ENCODE measurements at places on chromosomes 2 and 18.

DNA sequence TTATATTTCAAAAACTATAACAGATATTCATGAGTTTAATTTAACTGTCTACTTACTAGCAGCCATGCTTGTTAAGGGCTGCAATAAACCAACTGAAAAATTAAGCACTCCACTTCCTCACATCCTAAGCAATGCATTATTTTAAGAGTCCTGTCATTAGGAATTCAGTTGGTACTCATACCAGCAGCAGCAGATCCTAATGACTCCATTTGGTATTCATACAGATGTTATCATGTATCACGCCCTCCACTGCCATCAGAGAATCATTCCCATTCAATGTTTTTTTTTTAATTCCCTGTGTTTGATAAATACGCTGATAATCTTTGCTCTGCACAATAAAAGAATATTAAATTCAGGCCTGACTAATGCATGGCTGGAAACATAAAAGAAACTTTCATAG lies 236.8 kb downstream of the AFF3 start:
- no peak for DNase-seq

DNA sequence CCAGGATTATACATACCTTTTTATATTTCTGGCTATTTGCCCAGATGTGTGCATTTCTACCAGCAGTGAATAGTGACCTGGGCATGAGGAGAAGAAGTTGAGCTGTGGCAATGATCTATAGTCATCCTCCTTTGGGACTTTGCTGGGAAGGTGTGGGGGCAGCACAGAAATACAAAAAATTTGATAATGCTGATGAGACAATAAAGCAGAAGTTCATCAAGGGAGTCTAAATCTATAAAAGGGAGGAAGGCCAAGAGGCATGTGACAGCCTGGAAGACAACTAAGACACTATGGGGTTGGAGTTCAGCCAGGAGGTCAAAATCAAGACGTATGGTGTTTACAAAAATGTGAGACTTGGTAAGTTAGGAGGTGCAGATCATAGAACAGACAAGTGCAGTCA lies 52.2 kb downstream of the FSHR start:
- DNase-seq = no peak

- DNase-seq = no peak
Observed at GRCh38 chr2:38421274-38422056, 44.4 kb upstream of the ATL2 start.

DNA sequence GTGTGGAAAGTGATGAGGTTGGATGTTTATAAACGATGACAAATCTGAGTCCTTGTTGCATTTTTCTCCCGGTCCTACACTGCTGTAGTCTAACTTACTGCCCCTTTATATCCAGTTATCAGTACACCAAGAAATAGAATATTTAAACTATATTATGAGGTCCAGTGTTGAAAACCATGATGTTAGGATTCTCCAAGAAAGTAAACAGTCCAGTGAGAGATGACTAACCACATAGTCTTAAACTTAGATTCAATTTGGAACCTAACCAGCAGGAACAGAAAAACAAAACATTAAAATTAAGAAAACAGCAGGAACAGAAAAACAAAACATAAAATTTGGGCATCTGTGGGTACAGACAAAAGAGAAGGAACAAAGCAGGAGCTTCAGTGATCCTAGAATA lies 143.2 kb downstream of the TPGS2 start:
- DNase-seq = no peak

GRCh38 chr2:199424160-199424559 lies 33.6 kb downstream of the SATB2 start:
- no peak for DNase-seq

DNA sequence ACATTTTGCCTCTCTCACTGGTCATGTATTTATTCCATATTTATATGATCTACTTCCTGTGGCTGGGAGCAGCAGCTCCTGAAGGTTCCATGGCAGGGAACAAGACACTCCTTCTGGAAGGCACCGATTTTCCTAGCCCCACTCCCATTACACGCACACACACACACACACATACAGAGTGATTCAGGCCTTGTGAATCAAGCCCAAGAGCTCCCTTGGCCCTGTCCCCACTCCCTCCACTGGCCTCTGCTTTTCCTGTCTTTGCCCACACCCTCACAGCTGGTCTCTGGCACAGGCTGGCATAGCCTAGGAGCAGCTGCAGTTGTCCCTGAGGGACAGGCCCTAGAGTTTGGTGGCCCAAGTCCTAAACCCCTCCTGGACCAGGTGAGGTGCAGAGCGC lies 201.7 kb downstream of the NAPG start:
- peak; percentile 19 for DNase-seq

DNA sequence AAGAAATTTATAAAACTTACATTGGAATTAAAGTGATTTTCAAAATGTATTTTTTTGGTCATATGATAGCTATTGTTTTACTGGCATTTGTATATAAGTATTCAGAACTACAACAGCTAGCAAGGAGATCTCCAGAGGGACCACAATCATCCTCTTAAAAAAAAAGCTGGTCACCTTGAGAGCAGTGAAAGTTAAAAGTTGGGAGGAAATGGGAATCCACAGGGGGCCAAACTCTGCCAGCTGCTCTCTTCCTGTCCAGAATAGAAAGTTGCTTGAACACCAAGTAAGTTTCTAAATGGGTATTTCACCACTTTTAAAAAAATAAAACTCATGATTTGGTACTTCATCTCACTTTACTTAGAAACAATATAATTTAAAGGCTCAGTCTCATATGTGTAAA lies 1025.1 kb downstream of the LRP1B start:
- DNase-seq = no peak

All from putamen (tissue), 1 donor.